ENCODE measurements at places on chromosomes 7 and 10.
A peak's percentile ranks its signal among the peaks of the same experiment; 100 is the strongest.

DNA sequence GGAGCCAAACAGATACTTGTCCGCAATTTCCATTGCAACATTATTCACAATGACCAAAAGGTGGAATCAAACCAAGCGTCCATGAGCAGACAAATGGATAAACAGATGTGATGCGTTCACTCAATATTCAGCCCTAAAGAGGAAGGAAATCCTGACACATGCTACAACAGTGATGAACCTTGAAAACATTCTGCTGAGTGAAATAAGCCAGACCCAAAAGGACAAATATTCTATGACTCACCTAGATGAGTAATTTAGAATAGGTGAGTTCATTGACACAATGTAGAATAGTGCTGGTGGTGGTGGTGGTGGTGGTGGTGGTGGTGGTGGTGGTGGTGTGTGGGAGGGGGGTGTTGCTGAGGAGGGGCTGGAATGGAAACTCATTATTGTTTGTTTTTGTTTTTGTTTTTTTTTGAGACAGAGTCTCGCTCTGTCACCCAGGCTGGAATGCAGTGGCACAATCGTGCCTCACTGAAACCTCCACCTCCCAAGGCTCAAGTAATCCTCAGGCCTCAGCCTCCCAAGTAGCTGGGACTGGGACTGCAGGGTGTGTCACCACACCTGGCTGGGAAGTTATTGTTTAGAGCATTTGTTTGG, 28.6 kb downstream of the SMKR1 start:
- DNase-seq = peak; percentile 41

- peak; percentile 71 for DNase-seq
These were observed 16.2 kb upstream of the ZFAND2A start for GRCh38 chr7:1175967-1176851.

- DNase-seq = no peak
These were observed 87.9 kb downstream of the ACTR3B start for GRCh38 chr7:152847386-152847908.

DNA sequence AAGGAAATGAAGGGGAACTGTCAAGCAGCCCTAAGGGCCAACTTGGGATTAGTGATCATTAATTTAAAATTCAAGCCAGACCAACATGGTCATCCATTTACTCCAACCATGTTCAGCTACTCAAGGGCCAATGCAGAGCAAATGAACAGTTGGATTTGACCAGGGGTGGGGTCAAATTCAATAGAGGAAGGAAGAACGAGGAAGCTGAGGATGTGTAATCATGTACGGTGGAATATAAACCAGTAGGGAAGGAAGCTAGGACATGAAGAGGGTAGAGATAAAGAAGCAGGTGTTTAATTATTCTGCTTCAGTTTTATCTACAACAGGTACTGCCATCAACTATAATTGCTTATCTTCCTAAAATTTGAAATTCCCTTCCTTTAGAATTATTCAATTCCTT, 81.6 kb downstream of the HIBADH start:
- DNase-seq = no peak

- no peak for DNase-seq
These were observed 378.2 kb upstream of the MYO3A start for GRCh38 chr10:25555865-25556264.

DNA sequence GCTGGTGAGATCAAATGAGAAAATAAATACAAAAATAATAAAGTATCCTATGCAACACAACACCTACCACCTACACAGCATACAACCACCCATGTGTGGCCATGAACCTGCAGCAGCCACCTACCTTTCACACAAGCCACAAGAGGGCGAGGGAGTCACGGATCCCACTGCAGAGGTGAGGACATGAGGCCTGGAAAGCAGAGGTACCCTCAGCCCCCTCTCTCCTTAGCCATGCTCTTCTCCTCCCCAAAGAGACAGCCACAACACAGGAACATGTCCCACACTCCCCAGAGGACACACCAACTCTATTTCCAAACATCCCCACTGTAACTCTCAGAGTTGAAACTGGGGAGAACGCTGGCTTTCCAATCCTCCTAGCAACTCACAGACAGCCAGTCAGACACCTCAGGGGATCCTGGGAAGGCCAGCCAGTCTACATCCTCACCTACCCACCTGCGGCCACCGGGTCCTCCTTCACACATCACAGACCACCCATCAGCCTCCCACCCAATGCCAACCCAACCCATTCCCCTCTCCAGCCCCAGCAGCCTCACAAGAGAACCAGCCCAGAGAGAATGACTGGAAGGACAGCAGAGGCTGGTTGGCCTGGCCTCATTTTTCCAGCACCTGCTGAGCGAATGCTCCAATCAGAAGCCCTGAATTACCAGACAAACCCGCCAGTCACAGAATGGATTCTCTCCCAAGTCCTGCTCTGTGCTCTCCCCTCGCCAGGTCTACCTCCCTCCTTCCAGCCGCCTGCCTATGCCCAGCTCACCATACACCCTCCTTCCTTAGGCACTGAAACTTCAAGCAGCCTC, 18.4 kb downstream of the DLG5 start:
- no peak for DNase-seq

DNA sequence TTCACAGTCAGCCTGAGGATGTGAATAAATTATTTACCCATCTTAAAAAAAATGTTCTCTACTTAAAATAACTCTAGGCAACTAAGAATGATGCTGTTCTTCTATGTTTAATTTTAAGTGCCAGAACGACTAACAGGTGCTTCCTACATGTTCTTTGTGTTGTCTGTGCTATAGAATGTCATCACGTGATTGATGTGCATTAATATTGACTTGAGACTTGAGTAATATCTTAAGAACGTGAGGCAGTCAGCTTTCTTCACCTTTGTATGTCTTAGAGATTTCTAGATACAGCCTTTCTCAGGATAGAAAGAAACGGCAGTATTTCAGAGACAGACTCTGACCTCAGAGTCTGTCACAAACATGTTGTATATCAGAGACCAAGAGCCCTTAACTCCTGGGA, 274.6 kb downstream of the KCND2 start:
- DNase-seq = no peak

DNA sequence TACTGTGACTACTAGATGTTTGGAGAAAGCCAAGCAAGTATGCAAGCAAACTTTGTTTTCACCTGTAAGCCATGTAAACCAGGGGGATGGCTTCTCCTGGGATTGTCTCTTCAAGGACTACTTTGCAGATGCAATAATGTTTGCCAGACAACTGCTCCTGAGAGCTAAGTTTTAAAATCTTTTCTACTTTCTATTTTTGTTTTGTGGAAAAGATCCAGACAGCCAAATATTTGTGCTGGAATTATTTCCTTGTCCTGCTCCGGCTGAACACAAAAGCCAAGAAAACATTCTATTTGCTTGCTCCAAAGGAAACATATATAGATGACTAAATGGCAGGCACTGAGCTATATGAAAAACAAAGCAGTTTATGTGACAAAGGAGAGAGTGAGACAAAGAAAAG, 51.6 kb downstream of the TFPI2 start:
- DNase-seq = no peak

- DNase-seq = no peak
These were observed 24.6 kb upstream of the BHLHA15 start for GRCh38 chr7:98186452-98187137.

GRCh38 chr7:26293569-26294308, 2.1 kb downstream of the SNX10 start:
- peak; percentile 21 for DNase-seq
